NCI-H1417 (cell line): ENCODE measurements at places on chromosomes 5 and 9.

DNA sequence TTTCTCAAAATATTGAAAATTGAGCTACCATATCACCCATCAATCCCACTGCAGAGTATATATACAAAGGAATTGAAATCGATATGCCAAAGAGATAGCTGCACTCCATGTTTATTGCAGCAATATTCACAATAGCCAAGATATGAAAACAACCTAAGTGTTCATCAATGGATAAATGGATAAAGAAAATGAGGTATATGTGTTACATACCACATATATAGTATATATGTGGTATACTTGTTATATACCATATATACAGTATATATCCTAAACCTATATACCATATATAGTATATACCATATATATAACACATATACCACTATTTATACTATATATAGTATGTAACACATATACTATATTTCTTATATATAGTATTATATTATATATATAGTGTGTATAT is 313.3 kb downstream of the ZNF608 start:
- DNase-seq, result no peak

DNA sequence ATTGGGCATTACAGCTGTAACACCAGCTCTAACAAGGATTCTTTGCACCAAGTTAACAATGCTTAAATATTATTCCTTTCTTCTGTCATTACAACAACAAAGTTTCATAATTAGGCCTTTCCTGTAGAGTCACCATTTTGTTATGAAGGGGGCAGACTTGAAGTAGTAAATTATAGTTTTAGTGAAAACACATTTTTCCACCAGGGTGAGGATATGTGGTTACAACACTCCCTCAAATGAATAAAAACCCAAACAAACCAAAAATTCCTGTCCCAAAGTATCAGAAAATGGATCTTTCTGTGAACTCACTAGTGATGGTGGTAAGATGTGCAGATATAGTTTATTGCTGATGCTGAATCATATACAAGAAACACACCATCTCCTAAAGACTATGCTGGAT is 250.5 kb upstream of the TUT7 start:
- DNase-seq, result no peak

DNA sequence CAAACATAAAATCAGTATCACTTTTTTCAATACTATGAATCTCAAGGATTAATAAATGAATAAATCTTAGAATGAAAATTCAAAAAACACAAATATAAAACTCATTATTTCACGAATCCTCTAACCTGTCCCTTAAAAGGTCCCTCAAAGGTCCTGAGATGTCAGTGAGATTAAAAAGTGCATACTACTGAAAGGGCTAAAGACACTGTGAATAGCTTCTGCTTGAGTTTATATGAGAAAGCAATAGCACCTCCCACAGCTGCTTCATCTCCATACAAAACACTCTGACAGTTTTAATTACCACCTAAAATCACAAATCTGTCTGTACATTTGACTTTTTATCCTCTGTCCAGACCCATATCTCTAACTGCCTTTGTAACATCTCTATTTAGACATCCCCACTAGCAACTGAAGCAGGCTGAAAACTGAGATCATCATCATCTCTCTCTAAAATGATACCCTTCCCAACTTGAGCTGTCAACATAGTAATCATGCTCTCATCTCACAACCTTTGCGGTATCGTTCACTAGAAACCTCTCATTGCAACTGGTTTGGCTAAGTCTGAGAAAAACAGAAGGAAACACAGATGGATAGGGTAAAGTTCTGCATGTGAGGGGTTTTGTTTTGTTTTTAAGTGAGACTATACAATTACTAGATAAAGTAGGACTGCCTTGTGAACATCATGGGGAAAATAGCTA is 56.3 kb downstream of the TBCA start:
- peak; percentile 5 for DNase-seq

DNA sequence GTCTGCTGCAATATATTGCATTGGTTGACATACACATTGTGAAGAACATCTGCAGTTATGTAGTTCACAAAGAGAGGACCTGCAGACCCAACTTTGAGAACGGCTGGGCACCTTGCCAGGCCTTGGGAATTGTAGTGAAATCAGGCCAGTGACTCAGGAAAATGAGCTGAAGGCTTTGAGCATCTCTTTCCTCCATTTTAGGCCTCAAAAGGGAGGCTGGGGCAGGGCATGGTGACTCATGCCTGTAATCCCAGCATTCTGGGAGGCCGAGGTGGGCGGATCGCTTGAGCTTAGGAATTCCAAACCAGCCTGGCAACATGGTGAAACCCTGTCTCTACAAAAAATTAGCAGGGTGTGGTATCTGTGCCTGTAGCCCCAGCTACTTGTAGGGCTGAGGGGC is 1.4 kb upstream of the IPPK start:
- DNase-seq, result peak; percentile 20

DNA sequence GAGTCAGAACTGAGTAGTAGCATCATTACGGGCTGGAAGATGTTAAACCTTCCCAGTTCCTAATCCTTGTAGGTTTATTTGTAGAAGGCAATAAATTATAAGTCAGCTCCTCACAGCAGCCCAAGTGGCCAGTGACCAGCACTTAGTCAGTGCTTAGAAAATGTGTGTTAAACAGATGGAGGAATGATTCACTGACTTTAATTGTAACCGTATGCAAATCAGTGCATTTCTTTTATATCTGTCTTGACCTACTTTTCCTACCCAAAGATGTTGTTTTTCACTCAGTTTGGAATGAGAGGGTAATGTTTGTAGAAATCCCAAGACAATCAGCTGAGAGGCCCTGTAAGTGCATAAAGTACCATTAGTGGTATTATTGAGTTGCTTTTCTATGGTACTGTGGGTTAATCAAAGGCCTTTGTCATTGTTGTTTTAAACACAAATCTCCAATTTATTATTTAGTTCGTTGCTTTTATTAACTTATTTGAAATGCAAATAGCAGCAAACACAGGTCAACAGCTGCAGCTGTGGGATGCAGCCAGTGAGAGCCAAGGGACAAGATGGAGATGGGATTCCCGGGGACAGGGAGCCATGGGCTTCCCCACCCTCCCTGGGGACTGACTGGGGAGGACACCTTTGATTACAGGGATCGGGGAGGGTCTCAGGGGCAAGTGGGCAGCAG is 49.8 kb downstream of the MAP1B start:
- no peak for DNase-seq

- DNase-seq, result no peak
Measured at GRCh38 chr5:56674441-56674840, 140.9 kb upstream of the MAP3K1 start.

GRCh38 chr5:154278186-154278585 is 87.7 kb downstream of the GALNT10 start:
- DNase-seq, result no peak
